ENCODE measurements at places on chromosomes 2 and 18. TPM values are rescaled to one million over a fixed set of nuclear protein-coding genes. Genes with fewer than 3 reads are reported as not detected.

NPHP1 gene
- 6.9 TPM for polyA plus RNA-seq

CUL3 gene
- polyA plus RNA-seq: 17.3 TPM

AAK1 gene
- 13.4 TPM for polyA plus RNA-seq

HOXD12 gene
- polyA plus RNA-seq: not detected

RAMP1 gene
- 21.2 TPM for polyA plus RNA-seq

SLC38A11 gene
- not detected for polyA plus RNA-seq

CD8B2 gene
- polyA plus RNA-seq: not detected

MYOM1 gene
- 0.08 TPM for polyA plus RNA-seq

SCYGR4 gene
- polyA plus RNA-seq: not detected

XIRP2 gene
- 0.02 TPM for polyA plus RNA-seq

MOCOS gene
- 1.2 TPM for polyA plus RNA-seq

POTEJ gene
- polyA plus RNA-seq: not detected

CRACDL gene
- polyA plus RNA-seq: not detected

ERFE gene
- 1.3 TPM for polyA plus RNA-seq
